Osteoblast (primary cell): ENCODE measurements at places on chromosomes 7 and 10.

DNA sequence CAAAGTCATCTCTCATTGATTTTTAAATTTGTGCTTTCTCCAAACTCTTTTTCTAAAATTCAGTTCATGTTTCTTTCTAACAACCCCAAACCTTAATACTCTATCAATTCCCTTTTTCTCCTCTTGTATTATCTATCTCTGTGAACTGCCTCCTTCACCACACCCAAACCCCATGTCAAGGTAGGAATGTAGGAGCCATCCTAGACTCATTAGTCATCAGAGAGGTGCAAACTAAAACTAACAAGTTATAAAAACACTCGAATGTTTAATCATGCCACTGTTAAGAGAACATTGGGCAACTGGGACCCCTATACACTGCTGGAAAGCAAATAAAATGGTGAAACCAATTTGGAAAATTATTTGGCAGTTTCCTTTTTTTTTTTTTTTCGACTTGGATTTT is 533.8 kb upstream of the LRRN3 start:
- no peak overlapping the region for H3K4me3 ChIP-seq
- no peaks in the 10 kb centered on the region for H3K27me3 ChIP-seq

DNA sequence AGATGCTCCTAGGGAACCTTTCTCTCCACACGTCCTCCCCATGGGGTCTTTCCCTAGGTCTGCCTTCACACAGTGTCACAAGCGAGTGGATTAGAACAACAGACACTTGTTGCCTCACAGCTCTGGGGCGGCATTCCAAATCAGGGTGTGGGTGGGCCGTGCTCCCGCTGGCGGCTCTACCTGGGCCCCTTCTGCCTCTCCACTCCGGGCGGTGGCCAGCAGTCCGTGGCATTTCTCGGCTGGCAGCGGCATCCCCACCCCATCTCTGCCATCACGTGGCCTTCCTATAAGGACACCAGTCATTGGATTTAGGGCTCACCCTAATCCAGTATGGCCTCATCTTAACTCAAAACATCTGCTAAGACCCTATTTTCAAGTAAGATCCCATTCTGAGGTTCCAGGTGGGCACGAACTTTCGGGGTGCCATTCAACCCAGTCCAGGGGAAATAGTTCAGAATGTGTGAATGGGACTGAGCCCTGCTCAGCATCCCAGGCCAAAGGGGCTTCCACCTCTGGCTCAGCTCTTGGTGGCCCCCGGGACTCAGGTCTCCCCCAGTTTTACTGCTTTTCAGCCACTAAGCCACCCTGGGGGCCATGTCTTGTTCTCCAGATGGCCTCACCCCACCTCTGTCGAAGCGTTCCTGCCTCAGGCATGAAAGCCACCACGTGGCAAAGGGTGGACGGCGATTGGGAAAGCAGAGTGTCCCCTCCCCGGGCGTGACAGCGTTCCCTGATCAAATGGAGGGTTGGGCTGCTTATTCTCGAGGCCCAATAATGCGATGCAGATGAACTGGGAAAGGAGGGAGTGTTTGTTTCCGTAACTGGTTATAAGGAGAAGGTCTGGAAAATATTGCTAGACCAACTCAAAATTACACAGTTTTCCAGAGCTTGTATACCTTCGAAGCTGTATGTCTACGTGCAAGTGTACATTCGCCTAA is 350.0 kb downstream of the GLRX3 start:
- H3K4me3 ChIP-seq, result no peak overlapping the region
- DNase-seq, result peak; percentile 22
- no peaks in the 10 kb centered on the region for H3K27me3 ChIP-seq
- no peak overlapping the region for H3K27ac ChIP-seq

GRCh38 chr10:102781090-102781920 is 37.6 kb downstream of the WBP1L start:
- DNase-seq, result no peak
- H3K4me3 ChIP-seq, result no peak overlapping the region
- no peaks in the 10 kb centered on the region for H3K36me3 ChIP-seq
- H3K27ac ChIP-seq, result peak overlapping the region; percentile 92

DNA sequence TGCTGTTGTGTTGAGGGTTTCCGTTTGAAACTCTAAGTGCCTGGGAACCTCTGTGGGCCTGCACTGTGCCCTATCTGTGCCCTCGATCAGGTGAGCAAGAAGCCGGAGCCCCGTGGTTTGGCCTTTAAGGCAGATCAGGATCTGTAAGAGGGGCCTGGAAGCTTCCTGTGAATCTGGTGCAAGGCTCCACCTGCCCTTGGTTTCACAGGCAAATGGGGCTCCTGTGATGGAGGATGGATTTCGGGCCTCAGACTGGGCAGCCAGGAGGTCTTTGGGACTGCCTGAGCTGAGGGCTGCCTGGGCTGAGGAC is 21.6 kb downstream of the SCART1 start:
- no peaks in the 10 kb centered on the region for H3K27me3 ChIP-seq
- no peaks in the 10 kb centered on the region for H3K4me1 ChIP-seq
- peak; percentile 75 for DNase-seq
- no peak overlapping the region for H3K27ac ChIP-seq
- H3K36me3 ChIP-seq, result no peaks in the 10 kb centered on the region
- H3K4me3 ChIP-seq, result no peak overlapping the region
